ENCODE measurements at places on chromosomes 3 and 15.

DNA sequence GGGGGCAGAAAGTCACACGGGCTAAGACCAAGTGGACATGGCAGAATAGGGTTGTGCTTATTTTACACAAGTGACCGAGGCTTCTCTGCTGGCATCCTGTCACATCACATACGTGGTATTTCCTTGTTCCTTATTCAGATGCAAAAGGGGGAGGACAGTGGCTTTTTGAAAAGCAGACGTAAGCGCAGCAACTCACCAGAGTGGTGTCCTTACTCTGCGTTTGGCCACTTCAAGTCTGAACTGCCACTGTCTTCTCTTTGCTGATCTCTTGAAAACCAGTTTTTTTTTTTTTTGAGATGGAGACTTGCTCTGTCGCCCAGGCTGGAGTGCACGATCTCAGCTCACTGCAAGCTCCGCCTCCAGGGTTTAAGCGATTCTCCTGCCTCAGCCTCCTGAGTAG is 113.2 kb downstream of the SOX2 start:
- no peak for DNase-seq

GRCh38 chr15:80856809-80857377 is 77.7 kb downstream of the CEMIP start:
- peak; percentile 70 for DNase-seq

DNA sequence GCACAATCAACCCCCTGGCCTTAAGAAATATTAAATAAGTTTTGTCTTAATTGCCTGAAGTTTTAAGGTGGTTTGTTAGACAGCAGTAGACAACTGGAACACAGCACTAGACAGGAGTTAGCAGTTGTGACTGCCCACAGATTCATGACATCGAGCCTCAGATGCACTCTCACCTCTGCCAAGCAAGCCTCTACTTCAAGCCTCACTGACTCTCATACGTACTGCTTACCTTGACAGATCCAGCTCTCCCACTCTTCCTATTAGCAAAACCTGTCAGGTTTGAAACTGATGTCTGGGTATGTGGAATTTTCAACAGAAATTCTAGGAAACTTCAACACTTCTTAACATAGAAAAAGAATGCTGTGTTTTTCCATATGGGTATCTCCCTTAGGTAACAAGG is 382.9 kb upstream of the DPH6 start:
- no peak for DNase-seq

GRCh38 chr3:46186471-46187340 is 21.4 kb downstream of the CCR1 start:
- no peak for DNase-seq

- DNase-seq, result no peak
Measured at GRCh38 chr3:54211097-54211496, 88.7 kb downstream of the CACNA2D3 start.

DNA sequence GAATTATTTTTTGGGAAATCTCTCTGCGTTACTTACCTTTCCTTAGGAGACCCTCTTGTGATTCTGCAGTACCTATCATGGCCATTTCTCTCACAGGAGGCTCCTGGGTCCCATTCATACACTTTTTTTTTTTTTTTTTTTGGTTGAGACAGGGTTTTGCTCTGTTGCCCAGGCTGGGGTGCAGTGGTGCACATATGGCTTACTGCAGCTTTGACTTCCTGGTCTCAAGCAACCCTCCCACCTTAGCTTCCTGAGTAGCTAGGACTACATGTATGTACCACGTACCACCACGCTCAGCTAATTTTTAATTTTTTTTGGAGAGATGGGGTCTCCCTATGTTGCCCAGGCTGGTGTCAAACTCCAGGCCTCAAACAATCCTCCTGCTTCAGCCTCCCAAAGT is 36.1 kb downstream of the TRAK1 start:
- no peak for DNase-seq

- no peak for DNase-seq
Measured at GRCh38 chr3:37833302-37834186, 28.1 kb upstream of the CTDSPL start.

GRCh38 chr15:69729167-69729748 is 276.6 kb downstream of the RPLP1 start:
- DNase-seq, result peak; percentile 58

DNA sequence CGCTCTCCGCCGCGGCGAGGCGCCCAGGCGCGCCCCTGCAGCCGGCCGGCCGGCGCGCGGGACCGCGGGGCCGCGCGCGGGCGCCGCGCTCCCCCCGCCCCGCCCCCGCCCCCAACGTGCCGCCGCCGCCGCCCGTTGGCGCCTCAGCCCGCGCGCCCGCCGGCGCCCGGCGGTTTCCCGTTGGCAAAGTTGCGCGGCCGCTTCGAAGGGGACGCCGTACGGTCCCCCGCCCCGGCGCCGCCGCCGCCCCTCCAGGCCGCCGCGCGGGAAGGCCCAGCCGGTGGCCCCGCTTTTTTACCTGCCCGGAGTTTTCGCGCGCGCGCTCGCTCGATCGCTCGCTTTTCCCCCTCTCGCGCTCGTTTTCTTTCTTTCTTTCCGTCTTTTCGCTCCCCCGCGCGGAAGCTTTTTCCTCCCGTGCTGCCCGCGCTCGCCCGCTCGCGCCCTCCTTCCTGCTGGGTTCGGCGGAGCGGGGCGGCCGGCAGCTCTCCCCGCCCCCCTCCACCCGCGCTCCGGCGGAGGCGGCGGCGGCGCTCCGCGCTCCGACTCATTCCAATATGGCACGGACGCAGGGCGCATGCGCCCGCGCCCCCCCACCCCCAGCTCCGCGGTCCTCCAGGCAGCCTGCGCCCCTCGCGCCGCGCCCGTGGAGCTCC is at the start of gene SFMBT1:
TSS of gene SFMBT1 (minus strand) at position 556 of the 653 bp plus-strand sequence. CDS start 76,945 bp downstream, outside the sequence.
- peak; percentile 76 for DNase-seq

- DNase-seq, result no peak
Measured at GRCh38 chr15:61264986-61265385, 35.9 kb upstream of the RORA start.

DNA sequence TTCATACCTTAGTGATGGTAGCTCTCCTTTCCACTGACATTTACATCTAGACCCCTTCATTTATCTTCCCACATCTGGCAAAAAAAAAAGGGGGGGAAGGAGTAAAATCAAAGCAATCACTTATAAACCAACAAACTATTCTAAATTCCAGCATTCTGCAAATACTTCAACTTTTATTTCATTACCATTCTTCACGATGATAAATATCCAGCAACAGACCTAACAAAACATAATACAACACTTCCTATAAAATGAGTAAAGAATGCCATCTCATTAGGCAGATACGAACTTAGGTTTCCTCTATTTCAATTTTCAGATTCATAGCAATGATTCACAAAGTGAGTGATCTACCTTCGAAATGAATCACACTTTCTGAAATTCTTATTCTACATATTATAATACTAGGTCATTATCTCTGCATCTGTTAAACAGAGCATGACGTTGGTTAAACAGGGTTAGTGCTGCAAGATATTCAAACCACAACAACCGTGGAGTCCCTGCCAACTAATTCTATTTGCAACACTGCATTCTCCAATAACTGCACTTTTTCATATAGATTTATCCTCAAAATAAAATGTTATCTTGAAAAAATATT is at the start of gene LRRFIP2:
TSS of gene LRRFIP2 (minus strand) at position 51 of the 595 bp plus-strand sequence. CDS start 25,599 bp downstream, outside the sequence.
- peak; percentile 33 for DNase-seq

DNA sequence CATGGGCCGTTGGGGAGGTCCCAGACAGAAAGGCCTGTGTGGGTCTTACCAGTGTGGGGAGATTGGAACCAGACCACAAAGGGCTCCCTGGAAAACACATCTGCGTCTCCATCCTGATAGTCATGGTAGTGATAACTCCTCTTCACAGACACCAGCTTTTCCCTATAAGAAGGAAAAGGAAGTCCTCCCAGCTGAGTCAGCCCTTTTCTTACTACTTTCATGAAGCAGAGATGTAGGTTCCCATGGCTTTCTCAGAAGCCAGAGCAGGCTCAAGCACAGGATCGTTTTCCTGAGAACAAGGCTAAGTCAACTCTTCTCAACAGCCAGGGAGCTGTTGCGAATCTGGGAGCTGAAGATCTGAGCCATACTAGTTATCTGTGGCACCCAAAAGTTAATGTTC is 6.1 kb downstream of the DNASE1L3 start:
- no peak for DNase-seq

GRCh38 chr3:48294611-48295263 is 38.7 kb downstream of the SPINK8 start:
- no peak for DNase-seq

DNA sequence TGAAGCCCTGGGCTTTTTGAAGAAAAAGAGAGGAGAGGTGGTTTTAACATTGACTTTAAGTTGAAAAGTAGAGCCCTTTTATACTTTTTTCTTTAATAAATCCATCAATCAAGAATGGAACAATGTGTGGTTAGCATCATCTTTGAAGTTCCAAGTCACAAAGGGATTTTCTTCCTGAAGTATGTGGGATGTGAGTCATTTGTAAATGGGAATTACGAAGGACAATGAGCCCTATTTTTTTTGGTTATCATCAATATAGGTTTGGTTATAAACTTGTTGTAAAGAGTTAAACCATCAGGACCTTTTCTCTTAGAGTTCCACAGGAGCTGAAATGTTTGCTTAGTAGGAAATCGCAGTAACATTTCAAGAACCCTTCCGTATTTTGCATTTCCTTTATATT is 38.3 kb downstream of the PIK3CA start:
- no peak for DNase-seq

DNA sequence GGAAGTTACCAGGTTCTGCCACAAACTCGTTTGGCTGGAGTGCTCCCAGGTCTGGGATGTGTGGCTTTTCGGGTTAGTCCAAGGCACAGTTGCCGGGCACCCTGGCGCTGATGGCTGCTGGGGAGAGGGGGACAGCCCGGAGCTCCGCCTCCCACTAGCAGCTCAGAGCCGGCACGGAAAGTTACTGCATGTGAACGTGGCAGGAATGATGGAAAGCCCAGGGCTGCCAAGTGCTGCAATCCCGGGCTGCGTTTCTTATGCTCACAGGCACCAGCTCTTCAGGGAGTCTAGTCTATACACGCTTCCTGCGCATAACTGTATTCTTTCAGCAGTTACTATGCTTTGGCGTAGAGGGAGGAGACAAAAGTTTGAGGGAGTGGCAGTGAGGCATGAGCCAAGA is 141.8 kb upstream of the ICE2 start:
- DNase-seq, result no peak

GRCh38 chr3:132623646-132624045 is 26.6 kb downstream of the ACKR4 start:
- DNase-seq, result no peak

DNA sequence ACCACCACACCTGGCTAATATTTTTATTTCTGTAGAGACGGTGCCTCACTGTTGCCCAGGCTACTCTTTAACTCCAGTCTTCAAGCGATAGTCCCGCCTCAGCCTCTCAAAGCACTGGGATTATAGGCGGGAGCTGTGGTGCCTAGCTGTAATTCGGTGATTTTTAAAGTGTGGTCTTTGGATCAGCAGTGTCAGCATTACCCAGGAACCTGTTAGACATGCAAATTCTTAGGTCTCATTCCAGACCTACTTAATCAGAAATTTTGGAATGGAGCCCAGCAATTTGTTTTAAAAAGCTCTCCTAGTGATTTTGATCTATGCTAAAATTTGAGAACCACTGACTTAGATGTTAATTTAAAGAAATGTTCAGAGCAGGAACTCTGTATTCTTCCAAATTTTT is 51.9 kb downstream of the GOLM2 start:
- DNase-seq, result peak; percentile 4

- no peak for DNase-seq
Measured at GRCh38 chr3:124962403-124962940, 27.9 kb upstream of the MUC13 start.

GRCh38 chr15:60218256-60218655 is 179.5 kb downstream of the ANXA2 start:
- DNase-seq, result no peak

GRCh38 chr3:5149306-5149880 is 27.3 kb downstream of the ARL8B start:
- DNase-seq, result no peak

GRCh38 chr3:140250945-140251344 is 316.0 kb downstream of the CLSTN2 start:
- no peak for DNase-seq

GRCh38 chr15:62964251-62964650 is 78.3 kb upstream of the TPM1 start:
- no peak for DNase-seq

DNA sequence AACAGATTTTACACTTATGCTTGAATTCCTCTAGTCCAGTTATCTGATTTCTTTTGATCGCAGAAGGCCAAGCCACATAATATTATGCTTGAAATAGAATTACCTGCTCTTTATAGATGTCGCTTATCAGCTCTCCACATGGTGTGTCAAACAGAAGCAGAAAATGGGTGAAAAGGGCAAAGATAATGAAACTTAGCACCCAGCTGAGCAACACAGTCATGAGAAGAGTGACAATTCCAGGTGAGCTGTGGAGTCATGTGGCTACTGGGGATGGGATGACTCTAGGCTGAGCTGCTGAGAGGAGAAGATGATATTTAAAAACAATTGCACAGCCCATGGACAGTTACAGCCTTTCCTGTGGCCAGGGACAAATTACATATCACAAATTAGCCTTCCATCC is 398.7 kb upstream of the PDZRN3 start:
- no peak for DNase-seq

DNA sequence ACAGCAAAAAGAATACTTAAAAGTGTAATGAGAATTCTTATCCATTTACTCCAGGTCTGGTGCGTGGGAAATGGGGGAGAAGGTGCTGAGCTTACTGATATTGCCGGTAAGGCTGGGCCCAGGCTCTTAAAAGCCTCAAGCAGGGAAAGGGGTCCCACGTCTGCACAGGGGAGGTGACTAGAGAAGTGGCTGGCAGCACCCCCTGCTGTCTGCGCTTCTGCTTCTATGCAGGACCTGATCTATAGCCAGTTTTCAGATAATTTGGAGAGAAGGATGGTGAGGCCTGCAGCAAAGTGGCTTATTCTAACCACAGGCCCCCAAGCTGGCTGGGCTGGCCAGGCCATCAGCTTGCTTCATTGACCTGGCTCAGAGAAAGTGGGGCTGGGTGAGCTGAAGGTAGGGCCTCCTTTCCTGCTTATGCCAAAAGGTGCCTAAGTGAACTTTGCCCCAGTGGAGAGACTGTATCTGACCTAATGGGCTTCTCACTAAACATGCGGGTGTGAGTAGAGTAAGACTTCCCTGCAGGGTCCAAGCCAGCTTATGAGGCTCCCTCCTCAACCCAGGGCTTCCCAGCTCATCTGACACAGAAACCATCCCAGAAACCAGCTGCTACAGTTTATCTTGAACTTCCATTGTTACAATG is 30.9 kb upstream of the ATP1B3 start:
- DNase-seq, result peak; percentile 39

DNA sequence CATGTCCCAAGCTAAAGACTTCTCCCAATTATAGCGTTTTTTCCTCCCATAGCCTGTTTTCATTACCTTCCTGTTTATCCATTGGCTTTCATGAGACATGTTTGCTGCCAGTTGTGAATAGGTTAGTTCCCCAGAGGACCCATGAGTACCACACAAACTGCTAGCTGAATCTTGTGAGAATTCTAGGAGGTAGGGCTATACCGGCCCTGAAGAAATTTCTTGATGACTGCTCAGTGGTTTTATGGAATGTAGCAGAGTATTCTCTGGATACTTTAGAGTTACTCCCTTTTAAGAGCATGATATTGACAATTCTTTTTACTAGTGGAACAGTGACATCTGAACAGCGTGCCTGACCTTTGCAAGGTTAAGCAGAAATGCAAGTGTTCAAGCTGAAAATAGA is 210.4 kb downstream of the MCTP2 start:
- no peak for DNase-seq

- DNase-seq, result peak; percentile 49
Measured at GRCh38 chr3:126083511-126083912, 412 bp downstream of the SLC41A3 start.

Measured in stomach (tissue), 19 donors.